Heart left ventricle (tissue), 16 donors: ENCODE measurements at places on chromosomes 12 and 14. TPM values are rescaled to one million over a fixed set of nuclear protein-coding genes. Genes with fewer than 3 reads are reported as not detected.

Gene ACOT6
- not detected for polyA plus RNA-seq

Gene HOXC4
- not detected for polyA plus RNA-seq

Gene SLC39A9
- 26.9 TPM for polyA plus RNA-seq

Gene OR6S1
- polyA plus RNA-seq, result not detected

Gene KCNA1
- polyA plus RNA-seq, result not detected

Gene CLEC1A
- 2.5 TPM for polyA plus RNA-seq

Gene ZNF385A
- polyA plus RNA-seq, result 5.3 TPM

Gene KRT79
- polyA plus RNA-seq, result not detected

DNA sequence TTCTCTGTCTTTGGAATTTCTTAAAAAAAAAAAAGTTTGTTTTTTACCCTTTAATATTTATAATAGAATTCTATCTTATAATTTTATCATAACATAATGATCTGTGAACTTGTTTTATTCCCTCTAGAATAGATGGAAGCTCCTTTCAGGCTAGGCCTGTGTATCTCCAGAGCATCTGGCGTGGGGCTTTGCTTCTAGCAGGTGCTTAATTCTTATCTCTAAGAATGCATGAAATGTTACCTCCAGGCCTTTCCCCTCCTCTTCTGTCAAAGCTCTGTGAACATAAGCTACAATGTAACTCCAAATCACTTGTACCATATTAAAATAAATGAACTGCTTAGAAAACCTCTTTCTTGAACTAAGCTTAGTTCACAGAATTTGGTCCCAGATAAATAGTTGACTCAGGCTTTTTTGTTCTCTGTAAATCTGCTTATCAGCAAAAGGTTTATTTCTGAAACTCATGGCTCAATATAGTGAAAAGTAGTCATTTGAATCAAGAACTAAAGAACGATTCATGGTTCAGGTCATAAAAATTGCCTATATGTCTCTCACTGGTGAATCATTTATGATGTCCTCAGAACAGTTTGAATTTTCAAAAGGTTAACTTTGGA is 407.1 kb downstream of the TRHDE start:
- no peak for DNase-seq

GRCh38 chr12:100401660-100402059 is 44.8 kb downstream of the SLC17A8 start:
- DNase-seq, result no peak

DNA sequence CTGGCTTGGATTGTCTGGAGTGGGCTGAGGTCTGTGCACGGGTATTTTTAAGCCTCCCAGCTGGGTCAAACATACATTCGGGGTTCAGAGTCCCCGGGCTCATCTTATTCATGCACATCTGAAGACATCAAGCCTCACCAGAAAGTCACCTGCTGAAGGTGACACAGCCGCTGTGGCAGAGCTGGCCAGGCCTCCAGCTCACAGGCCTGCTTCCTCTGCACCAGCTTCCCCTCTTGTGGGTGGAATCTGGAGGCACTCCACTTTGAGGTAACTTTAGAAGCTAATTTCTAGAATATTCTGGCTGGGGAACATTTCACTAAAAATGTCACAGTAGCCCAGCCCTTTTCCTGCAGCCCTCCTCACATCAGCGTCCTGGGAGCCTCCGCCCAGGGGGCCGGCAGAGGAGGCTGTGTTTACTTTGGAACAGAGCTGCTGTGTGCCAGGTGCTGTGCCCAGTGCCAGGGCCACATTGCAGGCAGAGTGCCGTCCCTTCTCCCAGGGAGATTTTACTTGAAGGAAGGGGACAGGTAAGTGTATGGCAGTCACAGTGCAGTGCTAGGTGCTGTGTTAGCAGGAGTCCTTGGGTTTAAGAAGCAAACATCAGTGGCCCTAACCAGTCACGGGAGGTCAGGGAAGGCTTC is 62.2 kb downstream of the TSPAN11 start:
- no peak for DNase-seq

- DNase-seq, result no peak
These were observed 255.6 kb downstream of the TTC6 start for GRCh38 chr14:37851054-37851453.

GRCh38 chr14:33282331-33283230 is 343.9 kb downstream of the NPAS3 start:
- no peak for DNase-seq

DNA sequence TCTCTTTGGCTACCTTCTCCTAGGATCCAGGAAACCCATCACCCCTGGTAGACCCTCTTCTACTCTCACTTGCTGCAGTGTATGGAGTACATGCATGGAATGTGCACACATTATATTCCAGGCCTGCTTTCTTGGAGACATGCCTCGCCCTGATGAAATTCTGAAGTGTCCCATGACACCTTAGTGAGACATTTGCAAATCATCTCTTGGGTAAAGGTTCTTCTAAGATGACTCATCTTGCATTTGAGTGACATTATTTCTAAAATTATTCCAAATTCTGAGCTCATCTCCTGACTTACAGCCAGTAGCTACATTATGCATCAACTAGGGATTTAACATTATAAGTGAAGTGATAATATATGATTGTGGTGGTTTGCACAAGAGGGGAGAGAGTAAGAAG is 49.8 kb downstream of the SDR9C7 start:
- no peak for DNase-seq

DNA sequence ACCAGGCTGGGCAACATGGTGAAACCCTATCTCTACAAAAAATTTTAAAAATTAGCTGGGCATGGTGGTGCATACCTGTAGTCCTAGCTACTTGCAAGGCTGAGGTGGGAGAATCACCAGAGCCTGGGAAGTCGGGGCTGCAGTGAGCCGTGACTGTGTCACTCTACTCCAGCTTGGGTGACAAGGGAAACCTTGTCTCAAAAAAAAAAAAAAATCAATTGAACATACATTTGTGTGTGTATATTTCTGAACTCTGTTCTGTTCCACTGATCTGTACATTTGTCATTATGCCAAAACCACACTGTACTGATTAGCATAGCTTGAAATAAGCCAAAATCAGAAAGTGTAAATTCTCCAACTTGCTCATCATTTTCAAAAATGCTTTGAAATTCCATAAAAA is 254.6 kb downstream of the SOX5 start:
- DNase-seq, result no peak

DNA sequence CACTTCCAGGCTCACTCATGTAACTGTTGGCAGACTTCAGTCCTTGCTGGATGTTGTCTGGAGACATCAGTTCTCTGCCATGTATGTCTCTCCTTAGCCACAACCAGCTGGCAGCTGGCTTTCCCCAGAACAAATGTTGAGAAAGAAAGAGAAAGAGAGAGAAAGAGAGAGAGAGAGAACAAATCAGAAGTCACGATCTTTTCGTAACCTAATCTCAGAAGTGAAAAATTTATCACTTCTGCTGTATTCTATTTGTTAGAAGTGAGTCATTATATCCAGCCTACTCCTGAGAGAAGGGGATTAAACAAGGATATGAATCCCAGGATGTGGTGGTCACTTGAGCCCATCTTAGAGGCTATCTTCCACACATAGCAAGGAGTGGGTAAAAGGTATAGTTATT is 101.2 kb downstream of the BTG1 start:
- no peak for DNase-seq

GRCh38 chr14:71588028-71588427 is 344.2 kb upstream of the RGS6 start:
- no peak for DNase-seq

DNA sequence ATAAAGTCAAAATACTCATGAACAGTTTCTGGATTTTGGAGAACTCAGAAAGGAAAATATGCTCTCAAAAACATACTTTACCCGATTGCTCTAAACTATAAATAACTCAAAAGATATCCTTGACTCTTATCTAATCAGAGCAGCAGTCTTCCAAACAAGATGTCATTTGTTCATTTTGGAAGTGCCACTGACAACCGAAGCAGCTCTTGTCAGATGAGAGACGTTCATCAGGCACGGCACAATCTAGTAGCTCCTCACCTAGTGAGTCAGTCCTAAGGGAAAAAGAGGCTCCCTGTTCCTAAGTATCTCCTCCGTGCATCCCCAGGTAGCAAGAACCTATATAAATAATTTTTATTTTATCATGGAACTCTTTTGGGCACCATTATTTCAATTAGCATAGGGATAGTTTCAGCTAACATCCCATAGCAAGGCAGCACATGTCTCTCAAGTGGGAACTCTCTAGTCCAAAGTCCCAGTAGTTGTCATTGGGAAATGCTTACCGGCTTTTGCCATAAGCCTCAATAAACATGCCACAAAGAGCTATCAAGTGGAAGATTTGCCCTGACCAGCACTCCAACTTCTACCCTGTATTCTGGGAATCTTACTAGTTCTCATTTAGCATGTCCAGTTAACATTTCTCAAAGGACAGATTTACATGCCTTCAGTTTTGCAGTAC is 14.1 kb upstream of the TMEM263 start:
- DNase-seq, result no peak

GRCh38 chr12:6235499-6235898 is 35.3 kb downstream of the CD9 start:
- no peak for DNase-seq

- no peak for DNase-seq
These were observed 343.2 kb downstream of the ZFP36L1 start for GRCh38 chr14:68449561-68450181.

DNA sequence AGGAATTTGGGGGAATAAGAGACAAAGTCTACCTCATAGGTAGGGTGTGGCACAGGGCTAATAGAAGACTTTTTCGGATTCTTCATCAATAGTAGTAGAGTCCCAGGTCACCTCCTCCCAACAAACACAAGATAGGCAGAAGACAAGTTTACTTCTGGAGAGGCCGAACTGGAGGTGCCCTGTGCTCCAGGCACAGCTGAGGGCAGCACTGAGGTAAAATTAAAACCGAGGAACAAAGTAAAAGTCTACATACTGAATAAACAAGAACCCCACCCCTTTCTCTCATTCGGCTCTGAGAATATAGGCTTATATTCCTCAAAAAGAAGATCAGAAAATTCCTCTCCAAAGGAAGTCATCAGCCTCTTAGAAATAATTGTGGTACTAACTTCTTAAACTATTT is 161.5 kb downstream of the SEC23A start:
- DNase-seq, result no peak

DNA sequence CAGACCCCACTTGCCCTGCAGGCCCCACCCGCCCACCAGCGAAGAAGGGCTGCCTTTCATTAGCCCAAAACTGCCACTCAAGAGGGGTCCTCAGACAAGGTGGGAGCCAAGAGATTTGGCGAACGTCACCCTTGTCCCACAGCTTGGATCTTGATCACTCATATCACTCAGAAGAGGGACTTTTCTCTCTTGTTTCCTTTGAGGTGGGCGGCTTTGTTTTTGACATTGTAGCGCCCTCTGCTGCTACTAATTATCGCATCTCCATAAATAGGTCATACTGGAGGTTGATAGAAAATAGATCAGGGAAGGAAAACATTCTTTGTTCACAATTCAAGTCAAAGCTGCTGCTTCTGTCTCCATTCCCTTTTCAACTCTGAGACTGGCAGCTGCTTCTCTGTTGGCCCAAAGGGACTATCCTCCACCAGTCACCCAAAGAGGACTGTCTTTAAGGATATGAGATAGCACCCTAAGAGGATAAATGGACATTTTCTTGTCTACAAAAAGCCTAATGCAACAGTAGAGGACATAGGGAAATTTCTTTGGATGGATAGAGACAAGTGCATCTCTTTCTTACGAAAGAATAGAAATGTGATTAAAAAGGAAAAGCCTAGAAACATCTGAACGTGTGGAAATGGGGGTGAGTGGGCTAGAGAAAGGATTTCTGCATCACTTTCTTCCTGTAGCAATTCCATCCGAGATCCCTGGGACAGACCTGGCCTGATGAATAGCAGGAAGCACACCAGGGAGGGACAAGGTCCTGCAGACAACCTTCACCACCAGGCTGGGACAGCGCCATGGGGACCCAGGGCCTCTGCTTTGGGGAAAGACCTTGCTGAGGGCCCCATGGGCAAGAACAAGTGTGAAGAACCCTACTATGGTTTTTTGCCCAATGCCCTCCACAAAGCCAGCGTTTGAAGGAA is 115.8 kb downstream of the DAD1 start:
- DNase-seq, result peak; percentile 28

DNA sequence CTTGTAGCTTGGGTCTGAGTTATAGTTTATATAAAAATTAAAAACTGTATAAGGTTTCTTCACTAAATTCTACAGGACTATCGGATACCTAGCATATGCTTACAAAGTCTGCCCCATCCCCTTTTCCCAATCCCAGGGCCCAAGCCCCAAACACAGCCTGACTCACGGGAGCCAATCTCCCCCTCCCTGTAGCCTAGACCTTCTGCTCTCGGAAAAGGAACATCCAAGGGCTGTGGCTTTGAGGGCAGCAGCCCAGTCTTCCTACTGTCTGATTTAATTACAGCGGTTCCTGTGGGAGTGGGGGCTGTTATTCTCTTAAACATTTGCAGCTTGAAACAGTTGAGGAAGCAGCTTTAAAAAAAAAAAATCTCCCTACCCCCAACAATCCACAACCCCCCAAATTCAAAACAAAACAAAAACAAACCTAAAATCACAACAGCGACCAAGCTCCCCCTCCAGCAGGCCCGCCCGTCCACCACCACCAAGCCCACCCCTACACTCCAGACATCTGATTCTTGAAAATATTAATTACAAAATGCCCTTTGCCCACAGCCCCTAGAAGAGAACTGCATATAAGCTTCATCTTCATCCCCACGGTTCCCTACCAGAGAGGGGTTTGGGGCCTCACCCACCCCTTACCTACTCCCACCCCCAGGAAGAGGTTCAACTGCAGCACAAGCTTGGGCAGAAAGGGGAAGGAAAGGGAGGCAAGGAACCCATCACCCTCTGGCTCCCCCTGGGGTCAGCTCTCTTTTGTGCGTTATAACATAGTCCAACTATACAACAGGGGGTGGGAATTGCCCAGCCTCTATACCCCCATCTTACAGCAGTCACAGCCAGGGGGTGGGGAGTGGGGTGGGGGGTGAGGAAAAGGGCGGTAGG is 1.1 kb upstream of the PRKAG1 start:
- DNase-seq, result no peak
